ENCODE measurements at places on chromosomes 6 and 20.
A peak's percentile ranks its signal among the peaks of the same experiment; 100 is the strongest.

GRCh38 chr6:101231606-101232235, 161.8 kb upstream of the GRIK2 start:
- no peak for DNase-seq

GRCh38 chr6:16056263-16056870, 72.5 kb upstream of the MYLIP start:
- DNase-seq, result no peak

DNA sequence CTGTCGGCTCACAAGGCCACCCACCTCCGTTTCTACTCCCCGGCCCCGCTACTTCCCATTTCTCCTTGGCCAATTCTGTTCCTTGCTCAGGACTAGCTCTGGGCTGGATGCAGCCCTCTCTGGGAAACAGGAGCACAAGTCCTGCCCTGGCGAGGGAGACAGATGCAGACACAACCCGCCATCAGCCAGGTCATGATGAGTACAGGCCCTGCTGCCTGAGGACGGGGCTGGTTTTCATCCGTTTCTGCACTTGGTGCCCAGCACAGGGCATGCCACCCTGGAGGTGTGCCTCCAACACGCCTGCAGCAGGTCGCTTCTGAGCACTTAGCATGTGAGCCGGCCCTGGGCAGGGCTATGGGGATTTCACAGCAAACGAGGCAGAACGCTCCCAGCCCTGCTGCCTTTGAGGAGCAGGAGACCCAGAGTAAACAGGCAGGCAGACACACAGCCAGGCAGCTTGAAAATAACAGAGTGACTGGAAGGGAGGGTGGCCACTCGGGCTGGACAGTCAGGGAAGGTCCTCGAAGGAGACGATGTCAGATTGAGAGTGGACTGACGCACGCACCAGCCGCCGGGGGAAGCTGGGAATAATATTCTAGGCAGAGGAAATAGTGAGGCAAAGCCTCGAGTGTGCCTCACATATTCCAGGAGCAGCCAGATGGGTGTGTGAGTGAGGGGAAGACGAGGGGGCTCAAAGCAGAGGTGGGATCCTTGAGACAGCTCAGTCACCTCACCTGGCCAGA, 21.2 kb upstream of the VSTM2L start:
- DNase-seq, result no peak

- no peak for DNase-seq
Measured at GRCh38 chr6:41706876-41707564, 28.4 kb downstream of the TFEB start.

DNA sequence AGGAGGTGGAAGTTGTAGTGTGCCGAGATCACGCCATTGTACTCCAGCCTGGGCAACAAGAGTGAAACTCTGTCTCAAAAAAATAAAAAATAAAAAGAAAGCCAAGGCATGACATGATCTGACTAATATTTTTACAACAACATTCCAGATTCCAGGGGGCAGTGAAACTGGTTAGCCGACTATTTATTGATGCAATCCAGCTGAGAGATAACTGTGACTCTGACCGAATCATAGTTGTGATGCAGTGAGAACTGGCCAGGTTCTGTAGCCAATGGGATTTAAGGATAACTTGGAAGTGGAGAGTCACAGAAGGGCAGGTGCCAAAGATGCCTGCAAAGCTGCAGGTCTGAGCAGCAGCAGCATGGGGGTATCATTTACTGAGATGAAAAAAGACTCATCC, 82.9 kb upstream of the TSHZ2 start:
- DNase-seq, result no peak

DNA sequence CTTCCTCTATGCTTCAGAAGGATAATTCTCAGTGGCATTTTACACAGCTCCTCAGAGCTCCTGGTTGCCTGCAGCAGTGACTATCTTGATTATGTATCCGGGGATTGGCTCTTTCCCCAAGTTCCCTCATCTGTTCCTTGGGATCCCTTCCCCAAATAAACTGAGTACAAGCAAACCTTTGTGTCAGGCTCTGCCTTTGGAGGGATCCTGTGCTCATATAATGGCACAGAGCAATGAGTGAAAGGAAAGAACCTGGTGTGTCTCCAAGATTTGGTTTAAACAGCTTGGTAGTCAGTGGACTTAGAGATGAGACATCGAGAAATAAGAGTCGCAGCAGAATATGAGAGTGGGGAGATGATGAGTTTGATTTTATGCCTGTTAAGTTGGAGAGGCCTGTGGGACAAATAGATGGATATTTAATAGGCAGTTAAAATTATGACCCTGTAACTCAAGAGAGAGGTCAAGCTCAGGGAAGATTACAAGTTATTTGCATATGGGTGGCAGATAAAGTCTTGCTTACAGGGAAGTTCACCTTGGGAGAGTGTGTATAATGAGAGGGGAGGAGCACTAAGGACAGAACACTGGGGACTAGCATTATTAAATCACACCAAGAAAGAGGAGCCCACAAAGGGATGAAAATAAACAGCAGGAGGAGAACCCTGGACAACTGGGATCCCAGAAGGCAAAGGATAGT, 44.1 kb upstream of the GCLC start:
- DNase-seq, result no peak

DNA sequence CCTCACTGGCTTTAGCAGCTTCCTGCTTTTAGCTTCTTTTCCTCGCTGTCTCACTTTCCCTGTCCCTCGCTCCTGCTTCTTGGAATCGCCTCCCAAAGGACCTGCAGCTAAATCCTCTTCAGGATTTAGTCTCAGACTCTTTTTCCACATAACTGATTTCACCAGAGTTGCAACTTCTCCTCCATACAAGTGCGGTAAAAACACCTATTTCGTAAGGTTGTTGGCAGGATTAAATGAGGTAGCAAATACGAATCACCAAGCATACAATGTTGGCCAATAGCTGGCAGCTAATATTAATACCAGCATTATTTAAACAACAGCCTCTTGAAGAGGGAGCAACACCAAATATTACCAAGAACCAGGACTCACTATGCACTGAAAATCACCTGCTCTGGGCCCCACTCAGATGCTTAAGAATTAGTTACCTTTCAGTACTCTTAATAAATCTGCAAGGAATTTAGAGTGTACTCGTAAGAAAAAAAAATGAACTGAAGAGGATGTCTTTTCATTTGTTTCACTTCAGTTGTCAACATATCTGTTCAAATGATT, 123.0 kb downstream of the DTNBP1 start:
- no peak for DNase-seq

DNA sequence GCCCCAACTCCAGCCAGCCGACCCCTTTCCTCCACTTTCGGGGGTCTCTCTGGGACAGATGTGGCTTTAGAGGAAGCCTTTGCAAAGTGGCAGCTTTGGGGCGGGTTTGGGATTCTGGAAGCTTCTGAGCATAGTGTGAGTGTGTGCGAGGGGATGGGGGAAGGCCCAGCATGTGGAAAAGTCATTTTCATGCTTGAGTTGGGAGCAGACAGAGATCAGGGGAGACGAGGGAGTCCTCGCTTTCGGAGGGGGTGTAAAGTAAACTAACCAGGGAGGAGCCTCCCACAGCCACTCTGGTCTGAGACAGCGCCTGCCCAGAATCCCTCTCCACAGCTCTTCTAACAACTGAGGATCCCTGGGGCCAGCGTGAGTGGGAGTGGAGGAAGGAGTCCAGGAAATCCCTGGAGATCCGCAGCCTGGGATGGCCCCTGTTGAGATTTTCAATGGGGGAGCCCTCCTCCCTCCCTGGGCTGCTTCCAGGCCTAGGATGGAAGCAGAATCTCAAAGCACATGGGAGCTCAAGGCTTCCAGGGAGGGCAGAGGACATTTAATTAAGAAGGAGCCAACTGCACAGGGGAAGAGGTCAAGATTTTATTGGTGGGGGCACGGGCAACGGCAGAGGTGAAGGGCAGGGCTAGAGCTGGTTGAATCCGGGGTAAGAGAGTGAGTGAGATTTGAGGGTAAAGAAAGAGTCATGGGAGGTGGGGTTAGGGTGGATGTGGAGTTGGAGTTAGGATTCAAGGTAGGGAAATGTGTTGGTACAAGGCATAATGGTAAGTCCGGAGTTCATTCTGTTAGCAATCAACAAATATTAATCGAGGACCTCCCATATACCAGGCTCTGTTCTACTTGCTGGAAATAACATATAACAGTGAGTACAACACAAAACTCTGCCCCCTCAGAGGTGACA, 102.3 kb upstream of the FOXP4 start:
- DNase-seq, result no peak

- no peak for DNase-seq
Measured at GRCh38 chr6:134132494-134133141, 80.2 kb upstream of the SLC2A12 start.

- DNase-seq, result no peak
Measured at GRCh38 chr6:127517693-127518092, 1.4 kb downstream of the MTCL3 start.

DNA sequence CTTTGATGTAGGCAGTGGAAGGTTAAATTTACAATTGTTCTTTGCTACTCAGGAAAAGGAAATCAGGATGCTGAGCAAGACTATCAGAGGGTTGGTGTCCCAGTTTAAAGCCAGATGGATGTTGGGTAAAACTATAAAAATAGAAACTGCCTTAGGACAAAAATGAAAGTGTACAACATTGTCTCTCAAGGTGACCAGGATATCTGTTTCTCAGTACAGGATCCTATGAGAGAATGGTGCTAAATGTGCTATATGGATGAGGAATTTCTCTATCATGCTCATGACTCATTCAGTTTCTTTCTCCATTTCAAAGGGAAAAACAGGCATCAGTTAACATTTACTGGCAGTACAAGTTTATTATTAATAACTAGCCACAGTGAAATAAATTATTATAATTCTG, 534.2 kb upstream of the GJE1 start:
- no peak for DNase-seq

GRCh38 chr6:114844359-114844758, 501.5 kb upstream of the HS3ST5 start:
- no peak for DNase-seq

DNA sequence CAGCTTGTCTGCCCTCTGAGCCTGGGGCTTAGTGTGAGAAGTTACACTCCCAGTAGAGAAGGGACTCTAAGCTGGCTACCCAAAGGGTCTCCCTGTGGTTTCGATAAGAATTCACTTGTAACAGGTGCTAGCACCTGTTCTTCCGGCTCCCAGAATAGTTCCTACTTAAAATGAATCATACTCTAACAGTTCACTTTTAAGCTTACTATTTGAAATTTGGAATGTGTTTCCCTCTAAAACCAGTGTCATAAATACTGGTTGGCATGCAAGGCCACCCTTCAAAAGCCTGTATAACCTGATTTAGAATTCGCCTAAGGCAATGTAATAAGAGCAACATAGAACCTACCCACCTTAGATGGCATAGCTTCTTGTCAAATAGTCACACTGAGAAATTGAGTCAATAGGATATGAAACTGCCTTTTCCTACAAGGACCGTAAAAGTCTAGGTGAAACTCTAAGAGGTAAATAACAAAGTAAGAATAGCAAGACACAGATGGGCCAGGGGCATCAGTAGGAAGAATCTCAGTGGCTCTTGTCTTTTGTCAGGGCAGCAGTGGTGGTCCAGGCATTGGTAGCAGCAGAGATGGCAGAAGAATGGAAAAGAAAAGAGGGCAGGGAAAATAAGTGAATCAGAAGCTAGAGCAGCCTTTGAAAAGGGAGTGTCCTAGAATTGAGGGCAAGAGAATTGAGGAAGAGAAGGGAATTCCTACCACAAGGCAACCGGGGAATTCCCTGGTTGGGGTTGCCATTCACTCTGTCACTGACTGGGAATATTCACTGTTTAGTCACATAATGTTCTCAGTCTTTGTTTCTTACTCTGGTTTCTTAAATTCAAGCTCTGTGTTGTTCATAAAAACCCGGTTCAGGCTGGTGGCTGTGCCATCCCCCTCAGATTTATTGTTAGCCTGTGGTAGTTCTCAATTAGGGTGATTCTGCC, 91.5 kb downstream of the HIVEP2 start:
- DNase-seq, result no peak

DNA sequence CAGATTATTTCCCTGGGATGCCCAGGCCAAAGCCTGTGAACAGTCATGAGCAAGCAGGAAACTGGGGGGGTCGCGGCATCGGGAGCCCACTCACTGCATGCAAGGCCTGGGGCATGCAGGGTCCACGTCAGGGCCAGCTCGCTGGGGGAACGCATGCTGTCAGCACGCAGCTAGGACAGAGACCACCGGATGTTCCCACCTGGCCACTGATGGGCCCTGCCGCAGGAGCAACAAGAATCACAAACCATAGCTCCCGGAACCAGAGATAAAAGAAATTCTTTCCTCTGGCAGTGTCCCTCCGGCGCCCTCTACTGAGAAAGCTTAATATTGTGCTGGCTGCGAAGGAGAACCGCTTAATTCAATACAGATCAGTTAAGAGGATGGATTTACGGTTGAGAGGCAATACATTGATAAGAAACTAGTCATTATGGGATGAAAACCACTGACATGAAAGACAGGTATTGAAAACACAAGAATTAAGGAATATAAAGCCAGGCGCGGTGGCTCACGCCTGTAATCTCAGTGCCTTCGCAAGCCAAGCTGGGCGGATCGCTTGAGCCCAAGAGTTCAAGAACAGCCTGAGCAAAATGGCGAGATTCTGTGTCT, 32.6 kb downstream of the C6orf15 start:
- peak; percentile 48 for DNase-seq

DNA sequence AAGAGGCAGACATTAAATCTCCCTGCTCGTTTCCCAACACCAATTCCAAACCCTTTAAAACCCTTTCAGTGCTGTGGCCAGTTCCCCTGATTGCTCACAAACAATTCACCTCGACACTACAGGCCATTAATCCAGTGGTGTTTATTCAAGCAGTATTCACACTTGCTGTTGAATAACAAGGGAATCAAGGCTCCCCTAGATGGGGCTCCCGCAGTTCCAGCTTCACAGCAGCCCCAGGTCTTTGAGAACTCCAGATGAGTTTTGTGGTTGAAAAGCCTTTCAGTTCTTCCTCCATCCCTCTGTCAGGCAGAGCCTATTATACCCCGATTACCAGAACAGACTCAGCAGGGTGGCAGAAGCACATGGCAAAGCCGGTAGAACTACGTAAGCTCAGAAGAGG, 36.2 kb downstream of the JAG1 start:
- DNase-seq, result no peak

- no peak for DNase-seq
Measured at GRCh38 chr6:63816982-63817436, 181.4 kb downstream of the PHF3 start.

- no peak for DNase-seq
Measured at GRCh38 chr20:6863798-6864201, 96.3 kb downstream of the BMP2 start.

DNA sequence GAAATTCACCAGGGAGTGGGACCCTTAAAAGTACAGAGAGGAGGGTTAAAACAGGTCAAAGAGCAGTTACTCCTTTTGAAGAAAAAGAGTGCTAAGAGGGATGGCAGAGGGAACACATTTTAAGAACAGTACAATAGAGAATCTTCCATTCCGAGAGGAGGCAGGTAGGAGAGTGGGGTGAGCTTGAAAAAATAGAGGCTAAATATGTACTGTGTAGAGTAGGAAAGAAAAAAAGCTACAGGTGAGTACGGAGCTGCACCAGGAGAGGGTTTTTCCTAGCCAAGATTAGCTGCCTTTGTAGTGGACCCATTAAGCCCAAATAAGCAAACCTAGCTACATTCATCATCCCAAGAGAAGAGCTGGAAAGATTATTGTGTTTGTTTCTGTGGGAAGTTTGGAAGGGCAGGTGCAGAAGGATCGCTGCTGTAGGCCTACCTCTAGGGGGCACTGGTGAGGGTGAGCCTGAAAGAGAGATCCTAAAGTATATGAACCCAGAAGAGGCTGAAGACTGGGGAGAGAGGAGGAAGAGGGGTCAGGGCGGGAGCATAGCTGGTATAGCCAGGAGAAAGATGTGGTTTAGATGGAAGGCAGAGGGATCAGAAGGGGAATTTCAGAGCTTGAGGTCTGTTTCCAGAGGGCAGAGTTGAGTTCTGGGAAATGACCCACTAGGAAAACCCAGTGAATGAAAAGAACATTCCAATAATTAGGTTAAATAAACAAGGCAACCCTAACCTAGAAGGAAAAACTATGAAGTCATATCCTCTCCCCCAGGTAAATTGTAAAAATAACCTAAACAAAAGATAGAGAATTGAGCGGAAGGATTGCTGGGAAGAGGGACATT, 50.2 kb upstream of the HINT3 start:
- DNase-seq, result no peak
